Glutamatergic neuron (in vitro differentiated cells): ENCODE measurements at places on chromosomes 2 and 18.
A peak's percentile ranks its signal among the peaks of the same experiment; 100 is the strongest.

DNA sequence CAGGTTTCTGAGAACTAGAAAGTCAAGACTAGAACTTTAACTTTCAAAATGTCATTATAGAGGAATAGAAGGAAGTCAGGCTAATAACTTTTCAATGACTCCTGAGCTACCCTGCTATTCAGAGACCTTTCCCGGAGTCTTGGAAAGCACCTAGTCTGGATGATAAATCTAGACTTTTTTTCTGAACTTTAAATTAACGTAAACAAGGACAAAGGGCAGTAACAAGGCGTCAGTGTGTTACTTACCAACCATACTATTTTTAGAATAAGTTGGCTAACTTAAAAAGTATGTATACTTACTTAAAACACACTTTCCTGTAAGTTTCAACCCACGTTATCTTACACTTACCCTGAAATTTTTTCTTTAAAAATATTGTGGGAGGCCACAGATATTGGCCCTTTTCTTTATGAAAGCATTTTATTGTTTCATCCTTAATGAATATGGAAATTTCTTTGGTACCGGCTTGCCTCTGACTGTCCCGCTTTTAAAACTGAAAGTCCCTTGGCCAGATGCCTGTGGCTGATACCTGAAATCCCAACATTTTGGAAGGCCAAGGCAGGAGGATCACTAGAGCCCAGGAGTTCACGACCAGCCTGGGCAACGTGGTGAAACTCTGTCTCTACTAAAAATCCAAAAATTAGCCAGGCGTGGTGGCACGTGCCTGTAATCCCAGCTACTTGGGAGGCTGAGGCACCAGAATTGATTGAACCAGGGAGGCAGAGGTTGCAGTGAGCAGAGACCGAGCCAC lies 9.7 kb downstream of the PMAIP1 start:
- no peaks in the 10 kb centered on the region for H3K36me3 ChIP-seq
- no peak overlapping the region for H3K27ac ChIP-seq
- no peak overlapping the region for H3K4me3 ChIP-seq
- peaks cover 3% of the 10 kb centered on the region for H3K4me1 ChIP-seq

- no peak overlapping the region for H3K4me3 ChIP-seq
- peaks cover 2% of the 10 kb centered on the region for H3K4me1 ChIP-seq
- no peaks in the 10 kb centered on the region for H3K36me3 ChIP-seq
Observed at GRCh38 chr2:18092760-18093159, 214.3 kb downstream of the KCNS3 start.

DNA sequence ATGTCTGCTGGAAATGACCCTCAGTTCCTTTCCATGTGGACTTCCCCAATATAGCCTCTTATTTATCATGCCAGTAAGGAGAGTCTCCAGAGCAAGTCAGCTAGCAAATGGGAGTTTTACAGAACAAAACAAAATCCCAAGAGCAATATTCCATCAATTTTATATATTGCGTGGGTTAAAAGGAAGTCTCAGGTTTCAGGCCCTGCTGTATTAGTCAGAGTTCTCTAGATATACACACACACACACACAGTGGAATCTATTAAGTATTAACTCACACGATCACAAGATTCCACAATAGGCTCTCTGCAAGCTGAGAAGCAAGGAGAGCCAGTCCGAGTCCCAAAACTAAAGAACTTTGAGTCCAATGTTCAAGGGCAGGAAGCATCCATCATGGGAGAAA lies 102.8 kb upstream of the MAP2 start:
- peaks cover 2% of the 10 kb centered on the region for H3K27me3 ChIP-seq
- no peak overlapping the region for H3K27ac ChIP-seq
- no peaks in the 10 kb centered on the region for H3K36me3 ChIP-seq
- H3K4me1 ChIP-seq, result no peaks in the 10 kb centered on the region
- no peak overlapping the region for H3K4me3 ChIP-seq

GRCh38 chr2:173307293-173307692 lies 47.4 kb upstream of the CDCA7 start:
- H3K36me3 ChIP-seq, result peaks cover 8% of the 10 kb centered on the region
- H3K4me1 ChIP-seq, result no peaks in the 10 kb centered on the region
- H3K27ac ChIP-seq, result no peak overlapping the region
- DNase-seq, result no peak
- H3K4me3 ChIP-seq, result no peak overlapping the region
- peaks cover 3% of the 10 kb centered on the region for H3K27me3 ChIP-seq

DNA sequence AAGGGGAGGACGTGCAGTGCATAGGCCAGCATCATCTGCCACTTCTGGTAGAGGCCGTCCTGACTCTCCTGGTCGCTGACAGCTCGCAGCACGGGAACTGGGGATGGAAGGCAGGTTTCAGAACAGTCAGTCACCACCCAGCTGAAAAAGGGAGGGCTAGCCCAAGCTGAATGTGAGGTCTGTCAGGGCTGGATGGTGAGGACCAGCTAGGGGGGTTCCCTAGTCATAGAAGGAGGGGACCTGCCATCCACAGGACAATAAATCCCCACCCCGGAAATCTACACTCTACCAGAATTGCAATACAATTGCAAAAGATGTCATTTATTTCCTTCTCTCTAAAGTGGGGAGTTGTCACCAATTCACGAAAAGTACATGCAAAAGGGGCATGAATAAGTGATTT lies 15.8 kb downstream of the ABCG5 start:
- H3K36me3 ChIP-seq, result no peaks in the 10 kb centered on the region
- H3K27me3 ChIP-seq, result peaks cover 6% of the 10 kb centered on the region
- H3K4me1 ChIP-seq, result peaks cover 6% of the 10 kb centered on the region
- no peak overlapping the region for H3K4me3 ChIP-seq

GRCh38 chr2:72757177-72757775 lies 68.6 kb downstream of the EXOC6B start:
- H3K36me3 ChIP-seq, result peaks cover 12% of the 10 kb centered on the region
- no peaks in the 10 kb centered on the region for H3K4me1 ChIP-seq
- no peak for DNase-seq
- no peak overlapping the region for H3K4me3 ChIP-seq
- no peaks in the 10 kb centered on the region for H3K27me3 ChIP-seq

- peaks cover 13% of the 10 kb centered on the region for H3K27me3 ChIP-seq
- no peaks in the 10 kb centered on the region for H3K36me3 ChIP-seq
- no peak overlapping the region for H3K4me3 ChIP-seq
- H3K27ac ChIP-seq, result no peak overlapping the region
- H3K4me1 ChIP-seq, result peaks cover 19% of the 10 kb centered on the region
Observed at GRCh38 chr2:23385351-23385747, 370 bp downstream of the KLHL29 start.

GRCh38 chr2:111199840-111200239 lies 79.1 kb downstream of the BCL2L11 start:
- H3K27ac ChIP-seq, result no peak overlapping the region
- H3K4me1 ChIP-seq, result no peaks in the 10 kb centered on the region
- H3K27me3 ChIP-seq, result peaks cover 2% of the 10 kb centered on the region
- DNase-seq, result no peak

- H3K27me3 ChIP-seq, result peaks cover 10% of the 10 kb centered on the region
- peaks cover 8% of the 10 kb centered on the region for H3K4me1 ChIP-seq
- no peak overlapping the region for H3K27ac ChIP-seq
- DNase-seq, result no peak
- H3K36me3 ChIP-seq, result peaks cover 4% of the 10 kb centered on the region
Observed at GRCh38 chr2:26809211-26809610, 23.4 kb downstream of the CENPA start.

DNA sequence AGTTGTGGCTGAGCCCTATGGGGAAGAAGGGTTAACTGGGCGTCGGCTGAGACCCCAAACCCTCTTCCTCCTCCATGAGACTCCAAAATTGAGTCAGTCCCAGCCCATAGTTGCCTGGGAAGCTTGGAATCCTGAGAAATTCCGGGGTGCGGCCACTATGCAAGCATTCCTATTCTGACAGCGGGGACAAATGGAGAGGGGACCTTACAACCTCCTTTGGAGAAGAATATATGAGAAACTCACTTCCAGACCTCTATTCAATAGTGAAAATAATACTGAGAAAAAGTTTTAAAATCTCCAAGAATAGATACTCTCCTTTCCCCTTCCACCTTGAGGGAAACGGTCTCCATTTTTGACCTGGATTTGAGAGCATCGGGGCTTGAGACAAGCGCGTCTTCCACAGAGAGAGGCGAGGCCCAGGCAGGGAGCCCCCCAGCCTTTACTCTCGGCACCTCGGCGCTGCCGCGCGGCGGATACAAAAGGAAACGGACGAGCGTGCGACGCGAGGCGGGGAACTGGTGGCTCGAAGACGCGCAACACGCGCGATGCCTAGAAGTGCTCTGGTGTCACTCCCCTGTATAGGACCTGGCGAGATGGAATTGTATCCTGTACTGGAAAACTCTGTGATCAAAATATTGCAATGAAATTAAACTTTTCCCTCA lies 11.1 kb downstream of the NR4A2 start:
- peaks cover 37% of the 10 kb centered on the region for H3K27me3 ChIP-seq
- H3K4me3 ChIP-seq, result peak overlapping the region; percentile 92
- H3K4me1 ChIP-seq, result peaks cover 19% of the 10 kb centered on the region

DNA sequence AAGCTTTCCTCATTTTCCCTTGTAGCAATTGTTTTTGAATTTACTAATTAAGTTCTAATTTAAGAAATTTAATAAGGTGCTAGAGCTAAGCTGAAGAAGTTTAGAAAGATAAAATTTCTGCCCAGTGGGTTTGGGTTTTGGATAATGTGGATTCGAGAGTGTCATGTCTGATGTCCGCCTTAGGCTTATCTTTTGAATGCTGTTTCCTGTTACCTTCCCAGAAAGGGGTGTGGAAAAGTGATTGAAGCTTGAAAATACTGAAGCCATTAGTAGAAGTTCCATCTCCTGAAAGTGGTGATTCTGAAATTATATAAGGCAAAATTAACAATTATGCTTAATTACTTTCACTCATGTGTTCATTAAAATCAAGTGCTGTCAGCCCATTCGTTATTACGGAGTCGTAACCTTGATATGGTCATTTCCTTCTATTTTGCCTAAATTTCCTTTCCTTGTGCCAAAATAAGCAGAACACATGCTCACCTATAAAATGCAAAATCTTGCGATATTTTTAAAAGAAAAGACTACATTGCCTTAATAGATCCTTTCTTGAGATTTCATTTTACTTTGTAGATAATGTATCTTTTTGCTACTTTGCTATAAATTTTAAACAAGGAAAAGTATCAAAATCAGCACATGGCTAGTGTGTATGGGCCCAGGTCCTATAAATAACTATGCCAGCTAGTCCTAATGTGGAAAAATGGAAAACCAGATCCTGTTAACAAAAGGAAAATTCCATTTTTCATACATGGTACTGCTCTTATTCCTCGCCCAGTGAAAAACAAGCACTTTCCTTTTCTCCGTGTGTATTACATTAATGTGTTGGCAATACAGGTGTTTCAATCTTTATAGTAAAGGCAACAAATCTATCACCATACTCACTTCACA lies 97.3 kb downstream of the ICOS start:
- no peak overlapping the region for H3K4me3 ChIP-seq
- DNase-seq, result no peak
- no peak overlapping the region for H3K27ac ChIP-seq
- H3K4me1 ChIP-seq, result no peaks in the 10 kb centered on the region
- no peaks in the 10 kb centered on the region for H3K36me3 ChIP-seq

GRCh38 chr2:105876191-105876590 lies 131.5 kb downstream of the NCK2 start:
- peaks cover 4% of the 10 kb centered on the region for H3K27me3 ChIP-seq
- H3K4me3 ChIP-seq, result no peak overlapping the region
- no peak for DNase-seq
- peak overlapping the region; percentile 68 for H3K27ac ChIP-seq
- H3K4me1 ChIP-seq, result peaks cover 48% of the 10 kb centered on the region

DNA sequence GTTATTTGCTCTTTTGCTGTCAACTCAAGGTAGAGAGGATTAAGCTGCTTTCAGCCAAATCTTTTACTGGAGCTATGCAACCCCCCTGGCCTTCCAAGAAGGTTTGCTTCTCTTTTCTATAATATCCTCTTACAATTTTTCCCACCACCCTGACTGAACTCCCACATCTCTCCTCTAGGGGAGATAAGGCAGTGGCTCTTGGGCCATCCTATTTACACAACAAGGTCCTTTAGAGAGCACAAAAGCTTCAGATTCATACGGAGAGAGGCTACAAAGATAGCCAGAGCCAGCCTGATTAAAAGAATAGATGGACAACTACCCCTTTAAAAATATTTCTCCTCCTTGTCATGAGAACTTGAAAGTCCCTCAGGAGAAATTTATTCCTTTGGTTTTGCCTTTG lies 95.7 kb downstream of the TPGS2 start:
- no peak for DNase-seq
- H3K4me3 ChIP-seq, result no peak overlapping the region
- peaks cover 6% of the 10 kb centered on the region for H3K27me3 ChIP-seq
- no peak overlapping the region for H3K27ac ChIP-seq
- peaks cover 27% of the 10 kb centered on the region for H3K36me3 ChIP-seq

GRCh38 chr2:10331027-10331701 lies 28.5 kb downstream of the HPCAL1 start:
- peak; percentile 47 for DNase-seq
- peaks cover 5% of the 10 kb centered on the region for H3K36me3 ChIP-seq
- peaks cover 2% of the 10 kb centered on the region for H3K27me3 ChIP-seq

DNA sequence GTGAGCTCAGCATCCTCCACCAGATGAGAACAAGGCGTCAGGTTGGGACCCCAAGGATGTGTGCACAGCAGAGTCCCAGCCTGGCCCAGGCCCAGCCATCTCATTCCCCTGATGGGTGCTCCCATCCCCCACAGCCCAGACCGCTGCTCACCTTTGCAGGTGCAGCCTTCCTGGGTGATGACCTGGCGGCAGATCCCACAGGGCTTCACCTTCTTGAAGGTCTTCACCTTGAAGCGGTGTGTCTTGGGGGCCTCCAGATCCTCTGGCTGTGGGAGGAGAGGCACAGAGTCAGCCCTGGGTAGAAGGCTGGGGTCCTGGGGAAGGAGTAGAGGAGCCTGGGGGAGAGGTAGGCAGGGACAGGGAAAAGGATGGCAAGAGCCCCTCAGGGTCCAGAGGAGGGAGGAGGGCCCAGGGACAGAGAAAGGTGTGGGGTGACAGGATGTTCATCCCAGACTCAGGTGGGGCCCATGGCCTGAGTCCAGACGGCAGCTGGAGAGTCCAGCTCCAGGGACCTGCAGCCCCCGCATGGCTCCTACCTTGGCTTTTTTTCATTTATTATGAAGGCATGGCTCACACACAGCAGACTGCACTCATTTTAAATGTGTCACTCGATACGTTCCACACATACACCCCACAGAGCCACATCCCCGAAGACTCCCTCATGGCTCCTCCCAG lies 11.9 kb downstream of the TNS1 start:
- no peak overlapping the region for H3K4me3 ChIP-seq
- peaks cover 3% of the 10 kb centered on the region for H3K4me1 ChIP-seq
- no peaks in the 10 kb centered on the region for H3K36me3 ChIP-seq
- no peak overlapping the region for H3K27ac ChIP-seq
- DNase-seq, result peak; percentile 10

DNA sequence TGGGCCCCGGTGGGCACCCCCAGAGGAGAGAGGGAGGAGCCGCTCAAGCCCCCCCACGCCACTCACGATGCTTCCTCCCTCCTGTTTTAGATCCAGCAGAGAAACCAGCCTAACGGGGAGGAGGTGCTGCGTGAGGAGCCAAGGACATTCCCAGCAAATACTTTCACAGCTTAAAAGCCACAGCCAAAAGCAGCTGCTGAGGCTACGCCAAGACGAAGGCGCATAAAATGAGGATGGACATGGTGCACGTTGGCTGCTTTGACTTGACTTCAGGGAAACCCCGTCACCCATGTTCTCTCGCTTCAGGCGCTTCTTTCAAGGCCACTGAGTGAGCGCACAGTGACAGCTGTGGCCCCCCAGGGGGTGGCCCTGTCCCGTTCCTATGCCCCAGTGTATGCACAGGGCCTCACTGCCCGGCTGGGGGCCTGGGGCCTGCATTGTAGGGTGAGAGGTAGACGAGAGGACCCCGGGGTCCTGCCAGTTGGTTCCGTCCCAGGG lies 72.1 kb upstream of the PXDN start:
- H3K4me1 ChIP-seq, result peaks cover 16% of the 10 kb centered on the region
- H3K36me3 ChIP-seq, result no peaks in the 10 kb centered on the region
- H3K27ac ChIP-seq, result no peak overlapping the region
- H3K4me3 ChIP-seq, result no peak overlapping the region
- no peak for DNase-seq
- H3K27me3 ChIP-seq, result peaks cover 7% of the 10 kb centered on the region

GRCh38 chr2:226953206-226953605 lies 117.4 kb downstream of the RHBDD1 start:
- no peaks in the 10 kb centered on the region for H3K36me3 ChIP-seq
- no peak for DNase-seq
- peaks cover 5% of the 10 kb centered on the region for H3K4me1 ChIP-seq
- no peak overlapping the region for H3K4me3 ChIP-seq
